ENCODE measurements at places on chromosomes 12 and 14.

- no peak for DNase-seq
Observed at GRCh38 chr12:113056631-113057488, at the start of gene DTX1. Gene DTX1 (plus strand): TSS chr12:113056730. CDS start chr12:113058193, 1,463 bp downstream.

GRCh38 chr14:77903937-77904617, 104.2 kb downstream of the ADCK1 start:
- DNase-seq = no peak

GRCh38 chr12:43237238-43237879, 314.6 kb downstream of the ADAMTS20 start:
- DNase-seq = no peak

- no peak for DNase-seq
Observed at GRCh38 chr14:58699681-58700205, 62.0 kb downstream of the DACT1 start.

GRCh38 chr12:64008596-64008995, 164.1 kb downstream of the SRGAP1 start:
- DNase-seq = no peak

- no peak for DNase-seq
Observed at GRCh38 chr12:32854097-32854496, 42.5 kb downstream of the PKP2 start.

- DNase-seq = peak; percentile 74
Observed at GRCh38 chr12:176321-177181, 37.4 kb downstream of the SLC6A12 start.

DNA sequence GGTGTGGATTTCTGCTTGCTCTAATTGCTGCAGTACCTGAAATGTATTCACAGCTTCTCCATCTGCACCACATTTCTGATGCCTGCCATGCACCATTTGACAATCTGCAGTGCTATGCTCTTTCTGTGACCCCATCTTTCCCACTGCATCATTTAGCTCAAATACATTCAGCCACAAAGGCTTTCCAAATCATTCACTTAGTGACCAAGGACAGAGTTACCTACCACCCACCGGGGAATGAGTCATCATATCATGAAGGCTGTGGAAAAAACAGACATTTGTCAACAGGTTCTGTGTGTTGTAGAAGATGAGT, 465.5 kb upstream of the ATP2B1 start:
- DNase-seq = no peak

GRCh38 chr12:3726456-3726855, 26.5 kb downstream of the CRACR2A start:
- no peak for DNase-seq

DNA sequence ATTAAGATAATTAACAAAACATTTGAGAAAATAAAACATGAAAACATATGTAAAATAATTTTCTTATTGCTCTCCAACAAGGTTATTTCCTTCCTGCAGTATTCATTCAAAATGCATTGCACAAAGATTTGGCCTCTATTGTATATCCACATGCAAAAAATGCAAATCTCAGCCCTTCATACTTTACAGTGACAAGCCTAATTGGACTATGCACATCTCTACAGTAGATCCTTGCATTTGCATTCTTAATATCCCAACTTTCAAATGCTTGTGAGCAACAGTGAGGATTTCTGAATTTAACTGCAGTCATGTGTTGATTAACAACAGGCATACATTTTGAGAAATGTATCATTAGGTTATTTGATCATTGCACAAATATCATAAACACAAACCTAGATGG, 333.7 kb downstream of the PAWR start:
- no peak for DNase-seq

- no peak for DNase-seq
Observed at GRCh38 chr14:73003681-73004080, 23.2 kb downstream of the ZFYVE1 start.

DNA sequence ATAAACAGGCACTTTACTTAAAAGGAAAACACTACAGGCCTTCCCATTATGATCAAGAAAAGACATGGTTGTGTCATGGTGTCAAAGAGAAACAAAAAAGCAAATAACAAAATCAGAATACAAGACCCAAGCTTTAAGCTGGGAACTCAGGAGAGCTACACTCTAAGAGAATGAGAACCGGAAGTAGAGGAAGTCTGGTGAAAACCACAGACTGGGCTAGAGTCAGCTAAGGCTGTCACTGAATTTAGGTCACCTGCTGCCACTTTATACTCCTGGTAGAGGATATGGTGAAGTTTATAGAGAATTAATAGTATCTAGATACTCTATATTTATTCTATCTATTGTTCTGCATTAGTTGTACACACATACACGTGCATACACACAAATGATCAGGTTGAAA, 971.7 kb downstream of the FLRT2 start:
- no peak for DNase-seq

DNA sequence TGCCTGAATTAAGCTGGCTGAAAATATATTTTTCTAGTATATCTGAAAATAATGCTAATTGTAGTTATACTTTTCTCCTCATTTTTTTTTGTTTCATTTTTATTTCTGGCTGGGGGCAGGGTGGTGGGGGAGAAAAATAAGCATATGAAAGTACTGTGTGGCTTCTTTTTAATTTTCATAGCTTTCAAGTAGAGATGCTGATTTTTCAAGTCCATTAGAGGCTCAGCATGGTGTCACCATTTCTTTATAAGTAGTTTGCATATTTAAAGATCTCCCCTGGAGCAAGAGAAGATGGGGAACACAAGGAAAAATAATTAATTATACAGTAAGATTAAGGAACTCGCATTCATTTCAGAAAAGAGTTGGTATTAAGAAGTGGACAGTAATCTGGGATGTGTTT, 27.1 kb downstream of the TTC8 start:
- no peak for DNase-seq

- no peak for DNase-seq
Observed at GRCh38 chr14:73263606-73264005, 26.3 kb downstream of the PAPLN start.

GRCh38 chr12:72053604-72054003, 115.0 kb downstream of the TPH2 start:
- peak; percentile 9 for DNase-seq

DNA sequence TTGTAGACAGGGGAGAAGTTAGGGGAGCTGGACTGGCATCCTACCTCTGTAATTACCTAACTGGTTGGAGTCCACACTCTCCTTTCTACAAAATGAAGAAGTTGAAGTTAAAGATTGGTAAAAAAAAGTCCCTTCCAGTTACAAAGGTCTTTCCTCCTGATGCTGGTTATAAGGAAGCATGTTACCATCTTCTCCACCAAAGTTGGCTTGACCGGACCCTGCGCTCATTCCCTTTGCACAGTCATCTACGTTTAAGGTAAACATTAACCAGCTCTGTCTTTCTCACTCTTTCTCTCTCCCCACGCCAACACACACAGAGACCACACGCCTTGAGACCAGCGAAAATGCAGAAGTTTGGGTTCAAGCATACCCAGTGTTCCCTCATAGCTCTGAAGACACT, 11.9 kb downstream of the FBLN5 start:
- DNase-seq = no peak

- no peak for DNase-seq
Observed at GRCh38 chr14:60720962-60721325, 3.2 kb downstream of the SIX4 start.

- no peak for DNase-seq
Observed at GRCh38 chr14:96176275-96176674, 28.4 kb upstream of the BDKRB2 start.

DNA sequence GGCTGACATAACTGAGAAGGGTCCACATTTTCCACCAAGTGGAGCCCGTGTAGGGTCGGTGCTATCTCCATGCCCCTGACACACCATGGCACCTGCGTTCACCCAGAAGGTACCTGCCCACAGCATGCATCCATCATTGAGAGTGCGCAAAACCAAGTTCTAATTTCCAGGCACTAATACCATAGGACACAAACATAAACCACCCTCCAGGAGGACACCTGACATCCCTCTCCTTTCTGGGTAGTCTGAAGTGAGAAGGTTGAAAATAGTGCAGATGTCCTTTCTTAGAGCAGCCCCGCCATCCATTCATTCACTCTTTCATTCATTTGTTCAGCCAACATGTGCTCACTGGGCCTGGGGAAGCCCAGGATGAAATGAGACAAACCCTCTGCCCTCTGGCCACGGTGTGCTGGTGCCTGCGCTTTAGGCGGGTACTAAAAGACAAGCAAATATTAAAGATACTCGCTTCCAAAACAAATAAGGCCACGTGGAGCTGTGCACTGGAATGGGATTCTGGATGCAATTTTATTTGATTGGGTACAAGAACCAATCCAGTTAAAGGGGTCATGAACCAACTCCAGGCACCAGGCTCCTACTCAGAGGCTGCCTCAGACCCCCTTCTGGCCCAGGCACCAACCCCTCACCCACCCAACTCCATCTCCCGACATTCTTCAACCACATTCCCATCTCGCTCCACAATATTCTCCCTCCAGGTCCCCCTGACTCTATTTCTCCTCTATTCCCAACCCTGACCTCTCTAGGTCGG, 1.2 kb downstream of the TTC7B start:
- no peak for DNase-seq

- DNase-seq = no peak
Observed at GRCh38 chr12:48115957-48116356, 3.2 kb upstream of the PFKM start.

DNA sequence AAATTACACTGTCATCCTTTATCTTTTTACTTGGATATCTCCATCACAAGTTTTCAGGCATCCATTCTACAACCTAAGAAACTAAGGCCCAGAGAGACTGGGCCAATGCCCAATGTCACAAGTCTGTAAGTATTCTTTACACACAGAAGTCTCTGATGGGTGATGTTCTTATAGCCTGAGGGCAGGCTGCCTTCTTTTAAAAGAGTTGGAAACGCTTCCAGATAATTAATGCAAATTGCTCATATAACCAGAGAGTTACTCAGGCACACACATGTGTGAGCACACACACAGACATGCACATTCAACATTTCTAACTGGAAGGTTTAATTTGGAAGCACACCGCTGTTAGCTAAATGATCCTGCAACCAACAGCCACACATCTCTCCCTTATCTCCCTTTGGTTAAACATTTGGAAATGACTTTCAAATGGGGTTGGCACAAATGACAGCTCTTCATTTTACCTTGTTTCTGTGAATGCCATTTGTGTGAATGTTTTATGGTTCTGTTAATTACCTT, 160.8 kb upstream of the TMPO start:
- DNase-seq = no peak

- DNase-seq = peak; percentile 47
Observed at GRCh38 chr12:59780605-59781135, 184.8 kb downstream of the SLC16A7 start.

DNA sequence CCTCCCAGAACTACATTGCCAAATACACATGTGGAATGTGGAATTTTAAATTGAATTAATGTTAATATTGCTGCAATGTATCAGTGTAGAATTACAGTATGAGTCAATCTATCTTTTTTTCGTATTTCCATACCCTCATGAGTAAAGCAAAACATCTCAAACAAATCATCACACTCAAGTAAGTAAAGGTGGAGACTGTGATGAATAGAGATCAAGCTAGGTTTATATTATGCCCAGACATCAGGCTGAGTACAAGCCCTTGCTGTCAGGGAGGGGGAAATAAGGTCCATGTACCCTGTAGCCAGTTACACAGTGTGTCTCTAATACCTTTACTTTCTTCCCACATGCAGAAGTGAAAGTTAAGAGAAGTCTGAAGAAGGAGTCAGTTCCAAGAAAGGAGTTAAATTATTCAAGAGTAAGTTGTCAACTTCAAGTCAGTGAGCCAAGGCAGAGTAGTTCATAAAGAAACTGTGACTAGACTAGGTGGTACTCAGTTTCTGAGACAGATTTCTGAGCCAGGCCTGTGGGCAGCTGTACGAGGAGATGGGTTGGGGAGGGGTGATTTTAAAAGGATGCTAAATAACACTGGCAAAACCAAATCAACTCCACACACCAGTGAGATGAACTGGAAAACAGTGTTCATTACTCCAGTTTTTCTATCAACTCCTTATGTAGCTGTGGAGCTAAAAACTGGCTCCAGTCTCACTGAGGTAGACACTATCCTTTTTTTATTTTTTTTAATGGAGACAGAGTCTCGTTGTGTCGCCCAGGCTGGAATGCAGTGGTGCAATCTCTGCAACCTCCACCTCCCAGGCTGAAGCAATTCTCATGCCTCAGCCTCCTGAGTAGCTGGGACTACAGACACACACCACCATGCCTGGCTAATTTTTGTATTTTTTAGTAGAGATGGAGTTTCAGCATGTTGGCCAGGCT, 23.8 kb upstream of the STK38L start:
- peak; percentile 14 for DNase-seq

- no peak for DNase-seq
Observed at GRCh38 chr14:66999978-67000377, 189.3 kb upstream of the GARIN2 start.

GRCh38 chr12:123744836-123745235, 17.3 kb upstream of the DNAH10 start:
- DNase-seq = peak; percentile 1

DNA sequence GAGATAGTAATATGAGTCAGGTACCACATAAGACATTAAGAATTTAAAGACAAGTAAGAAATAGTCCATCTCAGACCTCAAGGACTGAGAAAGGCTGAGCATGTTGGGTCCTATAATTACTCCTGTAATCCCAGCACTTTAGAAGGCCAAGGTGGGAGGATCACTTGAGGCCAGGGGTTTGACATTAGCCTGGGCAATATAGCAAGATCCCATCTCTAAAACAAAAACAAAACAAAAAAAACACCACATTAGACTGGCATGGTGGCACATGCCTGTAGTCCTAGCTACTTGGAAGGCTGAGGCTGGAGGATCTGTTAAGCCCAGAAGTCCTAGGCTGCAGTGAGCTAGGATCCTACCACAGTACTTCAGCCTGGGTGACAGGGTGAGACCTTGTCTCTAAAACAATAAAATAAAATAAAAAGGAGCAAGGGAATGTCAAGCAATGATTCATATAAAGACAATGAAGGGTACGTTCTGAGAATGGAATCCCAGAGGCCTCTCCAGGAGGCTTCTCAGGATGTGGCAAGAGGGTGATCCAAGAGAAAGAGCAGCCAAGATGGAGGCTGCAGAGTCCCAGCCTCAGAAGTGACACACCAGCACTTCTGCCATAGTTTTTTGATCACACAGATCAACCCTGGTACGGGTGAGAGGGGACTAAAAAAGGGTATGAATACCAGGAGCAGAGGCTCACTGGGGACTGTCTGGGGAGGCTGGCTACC, 206.4 kb downstream of the CRADD start:
- DNase-seq = peak; percentile 90

GRCh38 chr12:67068761-67069450, 200.3 kb upstream of the CAND1 start:
- peak; percentile 44 for DNase-seq

GRCh38 chr12:93572712-93573551, 457 bp downstream of the SOCS2 start:
- DNase-seq = peak; percentile 34

GRCh38 chr12:40313928-40314327, 89.1 kb downstream of the LRRK2 start:
- DNase-seq = no peak

GRCh38 chr12:76106631-76107030, 22.1 kb upstream of the NAP1L1 start:
- no peak for DNase-seq

Data from fibroblast of skin of scalp (primary cell).